ENCODE measurements at places on chromosomes 2 and 18.

GRCh38 chr2:128442053-128442751 lies 123.5 kb upstream of the HS6ST1 start:
- DNase-seq: peak; percentile 44

- no peak for DNase-seq
These were observed 103.5 kb downstream of the SMIM21 start for GRCh38 chr18:75323821-75324585.

GRCh38 chr18:48711651-48712486 lies 173.0 kb downstream of the CTIF start:
- no peak for DNase-seq

- DNase-seq: no peak
These were observed 6.0 kb upstream of the MLPH start for GRCh38 chr2:237480988-237481525.

DNA sequence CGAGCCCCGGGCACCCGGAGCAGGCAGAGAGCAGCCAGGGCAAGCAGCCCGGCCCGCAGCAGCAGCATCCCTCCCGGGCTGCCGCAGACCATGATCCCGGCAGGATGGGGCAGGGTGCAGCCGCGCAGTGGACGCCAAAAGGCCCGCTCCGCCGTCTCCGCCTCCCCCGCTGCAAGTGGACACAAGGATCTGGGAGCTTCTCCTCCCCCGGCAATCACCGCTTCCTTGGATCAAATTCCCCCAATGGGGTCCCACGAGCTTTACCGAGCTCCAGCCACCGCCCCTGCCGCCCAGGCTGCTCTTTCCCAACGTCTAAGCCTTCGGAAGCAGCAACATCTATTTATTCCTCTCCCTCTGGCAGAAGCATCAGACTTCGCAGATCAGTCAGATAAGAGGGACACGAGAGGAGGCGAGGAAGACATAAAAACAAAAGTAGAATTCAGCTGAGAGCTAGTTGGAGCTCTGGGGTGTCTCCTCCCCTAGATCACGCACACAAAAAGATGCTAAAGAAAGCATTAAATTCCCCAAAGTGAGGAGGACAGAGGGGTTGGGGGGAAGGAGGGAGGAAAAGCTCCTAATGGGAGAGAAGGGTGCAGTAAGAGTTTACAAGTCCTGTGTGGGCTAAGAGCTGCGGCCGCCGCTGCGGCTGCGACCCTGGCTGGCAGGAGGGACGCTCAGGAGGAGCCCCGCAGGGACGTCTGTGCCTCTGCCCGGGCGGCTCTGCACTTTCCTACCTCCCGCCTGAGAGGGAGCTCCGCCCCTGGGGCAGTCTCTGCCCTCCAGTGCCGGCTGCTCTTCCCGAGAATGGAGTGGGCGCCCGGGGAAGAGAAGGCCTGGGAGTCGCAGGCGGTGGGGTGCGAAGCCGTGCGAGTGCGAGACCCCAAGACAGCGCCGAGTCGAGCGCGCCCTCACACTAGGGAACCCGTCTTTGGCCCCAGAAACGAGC lies at the start of gene FRZB:
Gene FRZB, minus strand, starts transcription at position 177 of the 946 bp plus-strand sequence. Its CDS starts 85 bp downstream, at position 92.
- peak; percentile 68 for DNase-seq

DNA sequence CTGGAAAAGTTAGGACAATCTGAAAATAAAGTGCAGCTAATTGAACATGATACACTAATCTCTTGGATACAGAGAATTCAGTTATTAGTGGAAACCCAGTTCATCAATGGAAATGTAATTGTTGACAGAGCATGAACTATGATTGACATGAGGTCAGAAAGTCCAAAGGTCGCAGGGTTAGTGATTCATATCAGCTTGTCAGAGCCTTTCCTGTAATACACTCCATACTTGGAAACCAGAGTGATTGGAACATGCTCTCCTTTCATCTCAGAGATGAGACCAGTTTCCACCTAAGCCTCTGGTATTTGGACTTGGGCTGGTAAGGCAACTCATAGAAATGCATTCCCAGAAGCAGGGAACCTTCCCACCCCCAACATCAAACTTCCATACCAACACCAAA lies 8.5 kb upstream of the NCKAP5 start:
- DNase-seq: no peak

DNA sequence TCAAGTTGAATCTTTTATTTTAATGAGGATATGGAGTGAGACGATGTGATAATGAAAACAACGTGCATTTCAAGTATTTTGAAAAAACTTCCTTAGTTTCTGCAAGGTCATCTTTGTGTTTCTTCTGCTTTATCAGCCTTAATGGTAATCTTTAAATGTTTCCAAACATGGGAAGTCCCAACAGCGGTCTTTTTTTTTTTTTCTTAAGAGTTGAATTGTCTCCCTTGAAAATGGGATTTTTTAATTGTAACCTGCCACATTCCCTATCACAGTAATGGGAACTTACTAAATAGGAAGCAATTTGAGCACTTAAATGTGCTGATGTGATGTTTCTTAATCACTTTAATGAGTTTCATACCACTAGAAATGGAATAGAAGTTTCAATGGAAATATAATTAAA lies 45.8 kb downstream of the ATIC start:
- DNase-seq: no peak

DNA sequence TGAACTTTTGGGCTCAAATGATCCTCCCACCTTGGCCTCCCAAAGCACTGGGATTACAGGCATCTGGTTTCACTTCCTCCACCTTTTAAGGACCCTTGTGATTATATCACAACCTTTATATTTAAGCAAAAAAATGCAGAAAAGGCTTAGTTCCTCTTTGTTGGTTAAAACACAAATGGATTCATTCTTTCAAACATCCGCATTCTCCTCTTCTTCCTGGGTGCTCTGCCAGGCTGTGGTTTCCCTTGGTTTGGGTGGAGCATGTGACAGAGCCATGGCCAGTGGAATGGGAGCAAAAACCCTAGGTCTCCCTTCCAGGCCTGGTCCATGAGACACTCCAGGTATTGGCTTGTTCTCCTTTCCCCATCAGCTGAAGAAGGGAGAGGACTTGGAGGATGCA lies 9.9 kb upstream of the SLC66A3 start:
- DNase-seq: no peak

DNA sequence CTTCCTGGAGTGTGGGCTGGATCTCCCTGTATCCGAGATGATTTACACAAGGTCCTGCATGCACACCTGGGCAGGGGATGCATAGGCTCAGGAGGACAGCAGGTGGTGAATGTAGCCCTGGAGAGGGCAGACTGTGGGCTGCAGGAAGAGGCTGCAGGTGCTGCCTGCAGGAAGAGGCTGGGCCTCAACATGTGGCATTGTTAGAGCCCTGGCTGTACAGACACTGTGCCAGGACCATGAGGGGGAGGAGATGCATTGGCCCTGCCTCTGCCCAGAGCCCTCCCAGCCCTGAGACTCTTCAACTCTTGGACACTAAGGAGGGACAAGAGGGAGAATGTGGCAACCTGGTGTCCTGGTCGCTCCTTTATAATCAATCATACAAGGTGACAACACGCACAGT lies 392.8 kb downstream of the TNS1 start:
- DNase-seq: no peak

DNA sequence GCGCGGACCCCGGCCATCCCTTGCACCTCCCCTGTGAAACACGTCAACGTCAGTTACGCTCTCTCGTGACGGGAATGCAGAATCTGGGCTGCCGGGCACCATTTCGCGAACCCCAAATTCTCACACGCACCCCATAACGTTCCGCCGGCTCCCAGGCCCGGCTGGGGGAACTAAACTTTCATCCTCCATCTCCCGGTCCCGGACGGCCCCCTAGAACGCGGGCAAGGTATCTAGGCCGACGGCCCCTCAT lies 544 bp downstream of the DNAJC27 start:
- peak; percentile 43 for DNase-seq

DNA sequence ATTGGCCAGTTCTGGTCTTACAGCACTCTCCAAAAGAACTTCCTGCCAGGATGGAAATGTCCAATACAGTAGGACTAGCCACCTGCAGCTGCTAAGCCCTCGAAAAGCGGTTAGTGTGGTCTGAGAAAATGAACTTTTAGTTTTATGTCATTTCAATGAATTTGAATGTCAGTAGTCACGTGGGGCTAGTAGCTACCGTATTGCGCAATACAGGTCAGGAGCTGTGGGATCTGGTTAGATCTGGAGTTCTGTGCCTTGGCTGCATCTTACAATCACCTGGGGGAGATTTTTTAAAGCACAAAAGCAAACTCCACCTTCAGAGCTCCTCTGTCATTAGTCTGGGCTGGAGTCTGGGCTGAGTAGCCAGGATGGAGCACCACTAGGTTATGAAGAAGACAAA lies 35.9 kb downstream of the C1QL2 start:
- DNase-seq: no peak

- DNase-seq: no peak
These were observed 90.4 kb downstream of the FTCDNL1 start for GRCh38 chr2:199760574-199760973.
